ENCODE measurements at places on chromosomes 4 and X. TPM values are rescaled to one million over a fixed set of nuclear protein-coding genes. Genes with fewer than 3 reads are reported as not detected.

GRCh38 chrX:40147971-40148370 is 50.2 kb upstream of the BCOR start:
- no peak overlapping the region for H3K4me3 ChIP-seq
- H3K4me1 ChIP-seq: peaks cover 12% of the 10 kb centered on the region

DNA sequence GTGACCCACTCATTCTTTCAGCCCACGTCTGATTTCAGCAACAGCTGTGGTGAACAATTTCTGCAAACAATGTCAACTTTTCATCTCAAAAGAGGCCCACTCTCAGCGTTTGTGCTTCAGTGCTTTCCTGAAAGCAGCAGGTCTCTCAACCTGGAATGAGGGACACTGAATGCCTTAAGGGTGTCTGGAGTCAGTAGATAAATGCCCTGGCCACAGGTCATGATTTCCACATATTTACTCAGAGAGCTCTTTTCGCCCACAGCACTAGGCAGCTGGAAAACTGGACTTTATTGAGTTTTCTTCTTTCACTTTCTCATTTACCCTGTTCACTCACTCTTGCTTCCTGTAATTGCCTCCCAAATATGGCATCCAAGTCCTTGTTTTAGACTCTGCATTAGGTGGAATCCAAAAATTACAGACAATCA is 52.8 kb downstream of the NPFFR2 start:
- no peak overlapping the region for H3K27ac ChIP-seq
- no peaks in the 10 kb centered on the region for H3K4me1 ChIP-seq
- no peaks in the 10 kb centered on the region for H3K27me3 ChIP-seq
- no peaks in the 10 kb centered on the region for H3K36me3 ChIP-seq
- DNase-seq: no peak

- no peaks in the 10 kb centered on the region for H3K27me3 ChIP-seq
- H3K27ac ChIP-seq: no peak overlapping the region
- no peaks in the 10 kb centered on the region for H3K4me1 ChIP-seq
- H3K36me3 ChIP-seq: no peaks in the 10 kb centered on the region
Measured at GRCh38 chrX:4825550-4825949, 1112.1 kb upstream of the PRKX start.

DNA sequence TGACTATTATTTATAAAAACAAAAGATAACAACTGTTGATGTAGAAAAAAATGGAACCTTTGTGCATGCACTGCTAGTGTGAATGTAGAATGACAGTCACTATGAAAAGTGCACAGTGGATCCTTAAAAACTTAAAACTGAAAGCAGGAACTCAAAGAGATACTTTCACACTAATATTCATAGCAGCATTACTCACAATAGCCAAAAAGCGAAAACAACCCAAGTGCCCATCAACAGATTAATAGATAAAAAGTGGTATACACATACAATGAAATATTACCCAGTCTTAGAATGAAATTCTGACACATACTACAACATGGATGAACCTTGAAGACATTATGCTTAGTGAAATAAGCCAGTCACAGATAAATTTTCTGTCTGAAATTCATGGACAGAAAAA is 23.8 kb downstream of the CENPC start:
- H3K27me3 ChIP-seq: no peaks in the 10 kb centered on the region
- DNase-seq: no peak
- peaks cover 36% of the 10 kb centered on the region for H3K36me3 ChIP-seq
- no peak overlapping the region for H3K27ac ChIP-seq
- H3K4me3 ChIP-seq: no peak overlapping the region

DNA sequence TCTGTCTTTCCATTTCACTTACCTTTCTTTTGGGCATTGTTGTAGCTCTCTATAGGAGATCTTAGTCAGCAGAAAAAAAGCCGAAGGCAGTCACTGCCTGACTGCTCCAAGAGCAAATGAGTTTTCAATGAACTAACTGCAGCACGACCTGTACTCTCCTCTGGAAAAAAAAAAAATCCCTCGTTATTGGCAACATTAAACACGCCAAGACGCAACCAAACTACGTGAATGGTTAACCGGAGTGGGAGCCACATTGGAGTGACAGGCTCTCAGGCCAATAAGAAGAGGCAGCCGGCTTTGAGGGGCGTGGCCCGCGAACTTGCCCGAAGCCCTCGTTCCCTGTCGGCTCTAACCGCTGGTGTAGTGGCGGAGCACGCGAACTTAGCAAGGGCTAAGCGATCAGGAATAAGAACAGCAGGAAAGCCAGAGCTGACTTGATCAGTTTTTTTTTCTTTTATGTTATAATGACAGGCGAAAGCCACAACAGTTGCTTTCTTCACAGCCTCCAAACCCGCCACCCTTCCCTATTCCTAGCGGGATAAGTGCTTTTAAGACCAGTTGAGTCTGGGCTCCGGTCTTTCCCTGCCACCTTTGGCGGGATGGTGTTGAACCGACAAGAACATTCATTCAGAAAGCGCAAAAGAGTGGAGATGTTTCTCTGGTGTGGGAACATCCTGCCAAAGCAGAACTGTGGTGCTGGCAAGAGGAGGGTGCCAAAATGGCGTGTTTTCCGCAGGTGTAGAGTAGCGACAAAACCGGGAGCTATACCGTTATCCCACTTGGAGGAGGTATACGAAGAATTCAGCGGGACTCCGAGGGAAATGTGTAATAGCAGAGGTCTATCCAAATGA is 80.0 kb downstream of the HMGN5 start:
- no peaks in the 10 kb centered on the region for H3K27me3 ChIP-seq
- peak; percentile 91 for DNase-seq
- no peaks in the 10 kb centered on the region for H3K36me3 ChIP-seq

DNA sequence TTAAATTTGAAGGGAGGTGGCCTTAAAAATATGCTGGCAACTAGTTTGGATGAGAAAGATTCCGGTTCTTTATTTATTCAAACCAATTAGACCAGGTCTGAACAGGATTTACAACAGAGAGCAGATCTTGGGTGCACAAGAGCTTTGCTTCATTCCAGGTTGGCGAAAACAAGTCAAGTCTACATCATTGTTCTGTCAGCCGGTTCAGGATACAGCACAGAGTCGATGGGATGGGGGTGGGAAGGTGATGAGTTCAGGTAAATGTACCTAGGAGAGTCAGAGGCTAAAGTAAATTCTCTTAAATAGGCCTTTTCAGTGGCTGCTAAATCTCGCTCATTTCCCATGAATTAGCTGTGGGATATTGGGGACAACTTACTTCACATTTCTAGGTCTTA is 882 bp upstream of the STIM2 start:
- no peaks in the 10 kb centered on the region for H3K27me3 ChIP-seq
- peak overlapping the region; percentile 94 for H3K4me3 ChIP-seq
- peak overlapping the region; percentile 89 for H3K27ac ChIP-seq
- H3K36me3 ChIP-seq: no peaks in the 10 kb centered on the region

- no peaks in the 10 kb centered on the region for H3K4me1 ChIP-seq
- DNase-seq: no peak
- H3K4me3 ChIP-seq: no peak overlapping the region
- no peaks in the 10 kb centered on the region for H3K36me3 ChIP-seq
- H3K27ac ChIP-seq: no peak overlapping the region
- no peaks in the 10 kb centered on the region for H3K27me3 ChIP-seq
Measured at GRCh38 chr4:25180524-25181131, 20.4 kb upstream of the SEPSECS start.

Gene F9
- total RNA-seq: not detected

Gene NDUFB11
- 164 TPM for total RNA-seq

Gene PABPC1L2A
- not detected for total RNA-seq

Measured in psoas muscle (tissue), 8 donors.